Ureter (tissue), 1 donor: ENCODE measurements at places on chromosomes 5 and 9. TPM values are rescaled to one million over a fixed set of nuclear protein-coding genes. Genes with fewer than 3 reads are reported as not detected.

DNA sequence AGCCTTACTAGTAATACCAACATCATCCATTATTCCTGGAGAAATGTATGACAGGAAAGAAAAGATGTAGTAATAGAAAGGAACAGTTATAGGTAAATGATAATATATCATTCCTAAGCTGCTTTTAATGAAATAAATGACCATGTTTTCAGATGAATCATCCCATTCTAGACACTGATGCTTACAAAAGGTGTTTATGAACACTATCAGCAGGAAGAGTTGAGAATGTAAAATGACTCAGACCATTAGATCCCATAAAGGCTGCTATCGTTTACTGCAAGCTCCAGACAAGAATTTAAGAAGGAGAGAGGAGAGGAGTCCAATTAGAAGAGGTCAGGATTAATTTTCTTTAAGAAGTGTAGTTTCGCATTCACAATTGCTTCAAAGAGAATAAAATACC lies 1033.5 kb downstream of the EFNA5 start:
- DNase-seq: no peak

DNA sequence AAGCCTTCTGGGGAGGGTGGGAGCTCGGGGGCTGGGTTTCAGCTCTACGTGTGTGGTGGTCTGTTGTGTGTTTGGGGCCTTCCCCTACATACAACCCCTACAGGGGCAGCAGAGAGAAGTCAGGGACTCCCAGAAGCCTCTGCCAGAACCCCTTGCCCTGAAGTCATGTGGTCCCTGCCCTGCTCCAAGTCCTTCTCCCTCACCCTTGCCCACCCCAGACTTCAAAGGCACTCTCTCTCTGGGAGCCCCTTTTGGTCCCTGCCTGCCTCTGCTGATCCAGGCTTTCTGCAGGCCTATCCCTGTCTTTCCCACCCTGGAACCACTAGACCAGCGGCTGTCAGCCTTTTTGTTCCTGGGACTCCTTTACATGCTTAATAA lies 61.1 kb upstream of the PSD2 start:
- DNase-seq: no peak

GRCh38 chr5:64532212-64532611 lies 26.4 kb downstream of the RGS7BP start:
- DNase-seq: no peak

- DNase-seq: no peak
These were observed 378.8 kb upstream of the TLE4 start for GRCh38 chr9:79193001-79193400.

DNA sequence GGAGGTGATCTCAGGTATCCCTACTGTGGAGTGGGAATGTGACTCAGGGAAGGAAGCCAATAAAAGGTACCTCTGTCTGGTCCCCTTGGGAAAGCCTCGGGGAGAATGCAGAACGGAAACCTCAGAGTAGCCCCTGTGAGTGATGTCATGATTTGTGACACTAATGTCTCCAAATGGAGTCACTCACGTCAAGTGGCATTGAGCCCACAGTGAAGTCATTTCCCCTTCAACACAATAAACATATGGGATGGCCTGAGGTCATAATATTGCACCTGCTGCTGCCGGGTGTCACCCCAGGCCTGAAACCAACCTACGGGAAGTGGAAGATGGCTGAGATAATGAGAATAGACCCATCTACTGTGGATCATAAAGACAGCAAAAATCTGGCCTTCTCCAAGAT lies 75.9 kb upstream of the GOLM1 start:
- DNase-seq: no peak

The TMEM252 gene
- total RNA-seq: not detected
